ENCODE measurements at places on chromosomes 7 and 10. TPM values are rescaled to one million over a fixed set of nuclear protein-coding genes. Genes with fewer than 3 reads are reported as not detected.

DNA sequence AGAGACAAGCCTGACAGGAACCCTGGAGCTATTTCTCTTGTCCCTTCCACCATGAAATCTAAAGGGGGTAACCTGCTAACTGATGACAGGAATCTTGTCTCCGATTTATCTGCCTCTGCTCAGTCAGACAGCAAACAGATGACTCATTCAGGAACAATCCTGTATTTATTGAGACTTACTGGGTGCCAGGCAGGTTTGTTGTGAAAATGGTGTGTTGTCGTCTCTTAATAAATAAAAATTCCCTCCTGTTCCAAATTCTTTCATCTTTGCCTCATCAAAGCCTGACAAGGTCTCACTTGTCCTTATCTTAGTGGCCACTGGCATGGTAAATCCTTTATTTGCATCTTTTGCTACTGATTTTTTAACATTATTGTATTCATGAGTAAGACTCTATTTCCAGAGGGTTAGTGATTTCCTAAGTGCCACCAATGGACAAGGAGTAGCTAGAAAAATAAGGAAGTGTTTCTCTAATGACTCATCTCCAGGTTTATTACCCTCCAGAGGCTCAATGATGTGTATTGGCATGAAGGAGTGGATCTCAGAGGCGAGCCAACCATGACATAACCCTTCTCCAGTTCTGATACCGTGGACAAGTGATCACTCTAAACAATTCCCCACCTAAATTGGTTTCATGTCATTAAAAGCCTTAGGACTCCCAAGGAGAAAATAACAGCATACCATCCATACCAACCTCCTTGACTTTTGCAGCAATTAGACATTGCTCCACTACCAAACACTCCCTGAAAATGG, 724.0 kb downstream of the GRID1 start:
- DNase-seq: no peak

DNA sequence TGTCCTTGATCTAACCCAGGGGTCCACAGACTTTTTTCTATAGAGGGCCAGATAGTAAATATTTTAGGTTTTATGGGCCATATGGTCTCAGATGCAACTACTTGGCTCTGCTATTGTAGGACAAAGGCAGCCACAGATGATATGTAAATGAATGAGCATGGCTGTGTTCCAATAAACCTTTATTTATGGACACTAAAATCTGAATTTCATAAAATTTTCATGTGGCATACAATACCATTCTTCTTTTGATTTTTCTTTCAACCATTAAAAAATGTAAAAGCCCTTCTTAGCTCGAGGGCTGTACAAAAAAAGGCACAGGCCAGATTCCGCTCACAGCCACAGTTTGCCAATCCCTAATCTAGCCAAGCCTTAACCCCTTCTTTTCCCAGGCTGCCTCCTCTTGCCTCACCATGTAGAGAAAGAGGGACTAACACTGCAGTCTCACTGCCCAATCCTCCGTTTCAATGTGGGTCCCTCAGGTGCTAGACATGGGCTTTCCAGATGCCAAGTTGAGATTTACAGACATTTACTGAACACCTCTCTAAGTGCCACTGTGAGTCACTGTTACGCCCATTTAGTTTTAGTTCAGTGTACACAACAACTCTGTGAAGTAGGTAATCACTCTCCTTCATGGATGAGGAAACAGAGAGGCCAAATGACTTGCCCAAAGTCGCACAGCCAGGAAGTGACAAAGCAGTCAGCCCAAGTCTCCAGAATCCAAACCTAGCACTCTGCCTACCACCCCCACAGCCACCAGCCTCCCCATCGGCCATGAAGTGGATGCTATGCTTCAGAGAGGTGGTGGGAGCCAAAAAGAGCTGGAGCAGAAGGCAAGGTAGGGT, 132.6 kb upstream of the PDLIM1 start:
- no peak for DNase-seq

DNA sequence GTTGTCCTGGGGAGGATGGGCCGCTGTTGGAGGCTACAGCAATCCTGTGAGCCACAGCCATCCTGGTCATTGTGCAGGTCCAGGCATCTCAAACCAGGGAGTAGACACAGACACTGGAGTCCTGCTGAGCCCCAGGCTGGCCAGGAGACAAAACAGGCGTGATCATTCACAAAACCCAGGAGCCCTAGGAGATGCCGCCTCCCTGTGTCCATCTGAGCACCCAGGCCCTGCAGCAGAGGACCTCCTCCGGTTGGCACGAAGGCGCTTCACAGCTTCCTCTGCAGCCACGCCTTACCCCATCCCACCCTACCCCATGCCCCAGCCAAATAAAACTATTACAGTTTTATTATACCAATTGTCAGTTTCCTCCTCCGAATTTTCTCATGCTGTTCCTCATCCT, 183.6 kb downstream of the PLXNA4 start:
- DNase-seq: no peak

DNA sequence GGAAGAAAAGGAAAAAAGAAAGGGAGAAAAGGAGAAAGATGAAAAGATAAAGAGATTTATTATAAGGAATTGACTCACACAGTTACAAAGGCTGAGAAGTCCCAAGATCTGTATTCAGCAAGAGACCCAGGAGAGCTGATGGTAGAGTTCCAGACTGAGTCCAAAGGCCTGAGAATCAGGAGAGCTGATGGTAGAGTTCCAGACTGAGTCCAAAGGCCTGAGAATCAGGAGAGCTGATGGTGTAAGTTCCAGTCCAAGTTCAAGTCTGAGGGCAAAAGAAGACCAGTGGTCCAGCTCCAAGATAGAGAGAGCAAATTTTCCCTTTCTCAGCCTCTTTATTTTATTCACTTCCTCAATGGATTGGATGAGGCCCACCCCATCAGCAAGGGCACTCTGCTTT, 97.3 kb upstream of the AOAH start:
- DNase-seq: no peak

The KAZALD1 gene
- polyA plus RNA-seq: 8.2 TPM

The DENND10 gene
- 63.3 TPM for polyA plus RNA-seq

DNA sequence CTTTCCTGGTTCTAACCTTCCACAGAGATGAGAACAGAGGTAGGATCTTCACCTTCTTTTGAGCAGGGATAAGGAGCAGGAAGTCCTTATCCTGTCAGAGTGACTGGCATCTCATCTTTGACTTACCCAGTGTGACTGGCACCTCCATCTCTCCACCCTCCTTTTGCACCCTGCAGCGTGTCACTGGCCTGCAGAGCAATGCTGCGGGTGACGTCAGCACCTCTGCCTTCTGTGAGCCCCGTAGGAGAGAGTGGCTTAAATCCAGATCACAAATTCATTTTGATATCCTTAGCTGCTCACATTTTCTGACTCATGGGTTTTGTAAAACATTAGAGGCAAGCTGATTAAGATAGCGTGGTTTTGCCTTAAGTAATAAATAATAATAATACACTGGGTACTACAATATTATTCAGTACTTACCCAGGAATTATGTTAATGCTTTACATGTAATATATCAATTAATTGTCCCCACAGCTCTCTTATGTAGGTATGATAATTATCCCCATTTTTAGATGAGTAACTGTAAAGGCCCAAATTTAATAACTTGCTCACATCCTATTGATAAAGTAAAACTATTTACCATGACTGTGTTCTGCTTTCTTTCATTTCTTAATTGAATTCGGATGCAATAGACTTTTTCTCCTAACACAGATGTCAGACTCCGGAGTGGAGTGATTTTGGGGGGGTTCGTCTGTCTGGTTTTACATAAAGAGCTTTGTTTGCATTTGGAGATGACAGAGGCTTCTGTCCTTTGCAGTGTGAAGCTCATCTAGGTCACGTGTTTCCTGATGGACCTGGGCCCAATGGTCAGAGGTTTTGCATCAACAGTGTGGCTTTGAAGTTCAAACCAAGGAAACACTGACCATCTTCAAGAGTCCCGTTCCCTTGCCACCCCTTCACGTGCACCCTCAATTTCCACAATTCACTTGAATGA, 24.9 kb downstream of the MSRB2 start:
- DNase-seq: no peak

DNA sequence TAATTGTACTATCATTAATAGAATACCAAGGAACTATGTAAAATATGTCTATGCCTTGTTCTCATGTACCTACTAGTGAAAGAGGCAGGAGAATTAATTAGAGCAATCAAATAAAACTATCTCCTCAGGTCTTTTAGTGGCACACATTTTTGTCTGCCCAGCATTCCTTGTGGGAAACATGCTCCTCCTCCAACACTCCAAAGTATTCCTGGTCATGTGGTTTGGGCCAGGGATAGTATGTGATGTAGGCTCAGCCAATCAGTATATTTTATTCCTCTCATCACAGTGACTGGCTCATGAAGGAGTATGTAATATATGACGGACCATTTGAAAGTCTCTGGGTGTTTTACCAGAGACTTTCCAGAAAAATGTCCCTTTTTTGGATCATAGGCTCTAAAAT, 16.7 kb upstream of the SYPL1 start:
- no peak for DNase-seq

DNA sequence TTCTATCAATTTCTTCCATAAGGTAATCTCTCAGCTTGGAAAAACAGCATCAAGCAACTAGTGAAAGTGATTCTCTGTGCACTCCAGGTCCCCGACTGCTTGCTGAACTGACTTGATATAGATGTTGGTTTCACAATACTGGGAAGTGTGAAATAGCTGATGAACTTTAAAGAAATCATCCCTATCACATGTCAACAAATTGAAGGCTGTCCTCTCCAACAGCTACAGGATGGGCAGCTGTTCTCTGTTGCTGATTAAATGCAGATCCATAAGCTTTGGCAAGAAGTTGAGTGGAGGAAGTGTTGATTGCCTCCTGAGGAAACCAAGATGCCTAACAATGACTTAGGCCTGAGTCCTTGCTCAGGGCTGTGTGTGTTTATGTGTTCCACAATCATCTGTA, 130.4 kb upstream of the GDF10 start:
- DNase-seq: no peak

DNA sequence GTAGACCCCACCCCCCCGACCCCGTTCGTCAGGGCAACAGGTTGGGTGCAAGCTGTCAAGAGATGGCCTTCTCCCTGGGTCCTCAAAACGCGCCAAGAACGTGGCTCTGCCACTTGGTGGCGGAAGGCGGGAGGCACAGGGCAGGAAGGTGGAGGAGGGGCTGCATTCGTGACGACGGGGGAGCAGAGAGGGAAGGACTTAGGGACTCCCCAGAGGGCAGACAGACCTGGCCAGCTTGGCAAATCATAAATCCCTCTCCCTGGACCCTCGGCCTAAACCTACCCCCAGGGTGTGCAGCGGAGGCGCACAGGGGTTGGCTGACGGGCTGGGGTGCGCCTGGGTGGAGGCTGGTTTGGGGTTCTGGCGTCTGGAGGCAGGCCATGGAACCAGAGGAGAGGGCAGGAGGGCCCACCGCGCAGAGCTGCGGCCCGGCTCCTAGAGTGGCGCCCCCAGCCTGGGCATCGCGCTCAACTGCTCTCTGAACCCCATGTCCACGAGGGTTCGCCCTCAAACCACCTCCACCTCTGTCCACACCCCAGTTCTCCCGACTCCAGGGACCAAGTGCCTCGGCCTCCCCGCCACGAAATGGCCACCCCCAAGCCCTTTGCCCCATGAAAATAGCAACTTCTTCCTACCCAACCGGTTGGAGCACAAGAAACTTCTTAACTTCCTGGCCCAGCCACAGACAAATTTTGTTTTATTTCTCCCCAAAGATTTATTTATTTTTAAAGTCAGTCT, 10.8 kb upstream of the GATA3 start:
- DNase-seq: no peak

The MEOX2 gene
- polyA plus RNA-seq: 1.6 TPM

- DNase-seq: no peak
Measured at GRCh38 chr10:33326933-33327332, 7.5 kb downstream of the NRP1 start.

- DNase-seq: peak; percentile 27
Measured at GRCh38 chr10:6053816-6054631, 8.1 kb downstream of the IL2RA start.

DNA sequence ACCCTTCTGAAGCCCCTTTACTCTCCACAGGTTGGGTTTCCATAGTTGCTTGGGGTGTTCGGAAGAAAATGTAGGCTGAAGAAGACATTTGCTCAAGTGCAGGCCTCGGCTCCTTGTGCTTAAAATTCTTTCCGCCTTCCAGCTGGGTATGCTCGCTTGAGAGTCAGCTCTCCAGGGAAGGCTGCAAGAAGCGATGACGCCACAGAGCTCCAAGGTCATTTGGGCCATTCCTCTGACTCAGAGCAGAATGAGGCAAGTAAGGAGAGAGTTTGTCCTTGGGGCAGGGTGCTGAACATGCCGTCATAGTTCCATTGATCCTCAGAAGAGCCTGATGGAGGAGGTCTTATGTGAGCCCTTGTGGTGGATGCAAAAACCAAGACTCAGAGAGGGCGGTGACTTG, 27.4 kb upstream of the HSPA12A start:
- DNase-seq: no peak

- DNase-seq: no peak
Measured at GRCh38 chr7:134470864-134471263, 12.0 kb upstream of the AKR1B1 start.

The CHN2 gene
- polyA plus RNA-seq: 19.0 TPM

DNA sequence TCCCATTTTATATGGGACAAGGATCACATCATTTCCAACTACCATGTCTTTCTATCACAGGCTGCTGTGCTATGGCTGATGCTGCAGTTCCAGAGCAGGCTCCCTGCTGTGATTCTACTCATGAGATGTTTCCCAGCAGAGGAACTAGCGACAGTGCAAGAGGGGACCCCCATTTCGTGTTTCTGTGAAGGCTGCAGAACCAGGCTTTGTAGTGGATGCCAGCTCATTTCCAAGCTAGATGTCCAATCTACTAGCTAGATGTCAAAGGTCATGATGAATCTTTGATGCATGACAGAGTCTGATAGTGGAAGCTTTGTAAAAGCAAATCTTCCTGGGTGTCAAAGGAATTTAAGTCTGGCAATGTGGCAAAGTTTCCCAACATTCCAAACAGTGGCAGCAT, 21.2 kb upstream of the MYO3A start:
- DNase-seq: no peak

DNA sequence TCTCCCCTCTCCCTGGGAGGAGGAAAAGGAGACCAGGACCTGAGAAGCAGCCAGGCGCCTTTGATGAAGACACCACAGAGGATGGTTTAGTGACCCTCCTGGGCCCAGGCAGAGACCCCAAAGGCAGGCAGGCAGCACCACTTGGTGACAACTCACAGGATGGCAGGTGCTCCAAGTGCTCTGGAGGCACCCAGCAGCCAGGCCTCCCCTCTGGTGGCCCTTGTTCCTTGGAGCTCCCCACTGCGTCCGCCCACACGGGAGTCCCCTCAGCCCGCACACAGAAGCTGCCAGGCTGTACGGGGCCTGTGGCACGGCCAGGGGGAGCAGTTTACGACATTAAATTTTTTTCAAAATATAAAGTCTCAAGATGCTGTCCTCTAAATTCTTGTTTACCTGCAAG, 607.1 kb upstream of the FOXK1 start:
- no peak for DNase-seq

DNA sequence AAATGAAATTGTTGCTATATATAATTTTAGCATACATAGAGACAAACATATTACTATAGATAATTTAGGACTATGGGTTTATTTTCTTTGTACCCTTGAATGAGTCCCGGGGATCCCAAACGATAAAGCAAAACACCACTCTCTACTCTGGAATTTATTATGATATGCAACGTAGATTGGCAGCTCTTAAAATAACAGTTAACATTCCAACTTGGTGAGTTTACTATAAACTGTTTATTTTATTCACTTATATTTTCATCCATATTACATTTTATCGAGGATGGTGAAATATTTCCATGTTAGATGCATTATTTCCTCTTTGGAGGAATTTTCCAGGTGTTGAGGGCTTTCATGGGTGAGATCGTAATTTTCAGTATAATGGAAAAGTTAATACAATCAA, 138.7 kb upstream of the DGKB start:
- DNase-seq: no peak

The C10orf95 gene
- polyA plus RNA-seq: 1.5 TPM

The NPY gene
- not detected for polyA plus RNA-seq

The MAGI2 gene
- polyA plus RNA-seq: 37.2 TPM

The ACSM6 gene
- polyA plus RNA-seq: 0.86 TPM

- DNase-seq: peak; percentile 12
Measured at GRCh38 chr7:124033095-124033806, 384 bp upstream of the TMEM229A start.

The NEBL gene
- polyA plus RNA-seq: 90.1 TPM

Data from left kidney (tissue), 8 donors.